CD4-positive, alpha-beta T cell treated with Interleukin-6 for 4 hours (primary cell): ENCODE measurements at places on chromosomes 4 and X.

GRCh38 chrX:110373310-110373709, 14.7 kb downstream of the RTL9 start:
- DNase-seq, result no peak

DNA sequence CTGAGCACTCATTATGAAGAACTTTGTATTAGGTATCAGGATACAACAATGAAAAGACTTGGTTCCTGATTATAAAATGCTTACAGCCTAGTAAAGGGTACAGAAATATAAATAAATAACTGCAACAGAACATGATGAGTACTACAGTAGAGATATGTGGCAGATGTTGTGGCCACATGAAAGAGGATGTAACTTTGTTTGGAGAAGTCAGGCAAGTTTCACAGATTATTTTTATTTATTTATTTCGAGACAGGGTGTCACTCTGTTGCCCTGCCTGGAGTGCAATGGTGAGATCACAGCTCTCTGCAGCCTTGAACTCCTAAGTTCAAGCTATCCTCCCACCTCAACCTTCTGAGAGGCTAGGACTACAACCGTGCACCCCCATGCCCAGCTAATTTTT, 15.8 kb upstream of the UBE2K start:
- no peak for DNase-seq

- DNase-seq, result peak; percentile 47
Observed at GRCh38 chr4:146342600-146343192, 128.4 kb downstream of the REELD1 start.

DNA sequence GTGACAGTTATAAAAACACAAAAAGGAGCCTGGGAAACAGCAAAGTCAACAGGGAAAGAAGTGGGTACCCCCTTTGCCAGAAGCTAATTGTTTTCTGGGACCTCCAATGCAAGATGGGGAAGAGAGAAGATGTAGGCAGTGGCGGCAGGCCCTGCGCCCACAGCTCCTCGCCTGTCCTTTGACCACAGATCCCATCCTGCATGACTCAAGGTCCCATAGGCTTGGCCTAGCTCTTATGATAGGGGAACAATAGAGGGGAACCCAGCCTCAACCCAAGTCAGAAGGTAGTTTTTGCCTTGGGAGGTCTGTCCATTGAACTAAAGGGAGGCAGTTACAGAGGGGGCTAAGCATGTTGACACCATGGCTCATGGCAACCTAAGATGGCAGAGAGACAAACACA, 14.2 kb downstream of the ZMYM3 start:
- DNase-seq, result no peak

DNA sequence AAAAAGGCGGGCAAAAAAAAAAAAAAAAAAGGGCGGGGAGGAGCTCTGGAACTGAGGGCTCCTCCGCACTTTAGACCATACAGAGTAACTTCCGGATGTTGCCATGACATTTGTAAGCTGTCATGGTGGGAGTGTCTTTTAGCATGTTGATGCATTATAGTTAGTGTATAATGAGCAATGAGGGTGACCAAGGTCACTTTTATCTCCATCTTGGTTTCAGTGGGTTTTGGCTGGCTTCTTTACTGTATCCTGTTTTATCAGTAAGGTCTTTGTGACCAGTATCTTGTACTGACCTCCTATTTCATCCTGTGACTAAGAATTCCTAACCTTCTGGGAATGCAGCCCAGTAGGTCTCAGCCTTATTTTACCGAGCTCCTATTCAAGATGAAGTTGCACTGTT, 193.4 kb downstream of the UGT8 start:
- DNase-seq, result no peak

GRCh38 chrX:150856101-150856500, 42.4 kb downstream of the CD99L2 start:
- no peak for DNase-seq

DNA sequence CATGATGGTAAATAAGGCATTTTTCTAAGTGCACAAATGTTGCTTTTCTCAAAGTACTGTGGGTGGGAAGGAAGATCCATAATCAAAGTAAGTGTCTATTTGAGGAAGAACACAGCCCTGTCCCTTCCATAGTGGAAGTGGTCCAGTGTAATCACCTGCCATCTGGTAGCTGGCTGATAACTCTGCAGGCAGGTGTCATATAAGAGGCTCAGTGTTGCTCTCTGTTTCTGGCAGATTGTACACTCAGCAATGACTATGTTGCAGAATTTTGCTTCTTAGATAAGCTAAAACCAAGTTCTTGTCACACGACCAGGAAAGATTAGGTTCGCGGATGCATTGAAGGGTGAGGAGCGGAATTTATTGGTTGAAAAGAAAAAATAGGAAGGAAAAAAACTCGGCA, 20.9 kb downstream of the SAGE1 start:
- no peak for DNase-seq

- DNase-seq, result no peak
Observed at GRCh38 chr4:188783175-188783574, 643.9 kb downstream of the TRIML1 start.

DNA sequence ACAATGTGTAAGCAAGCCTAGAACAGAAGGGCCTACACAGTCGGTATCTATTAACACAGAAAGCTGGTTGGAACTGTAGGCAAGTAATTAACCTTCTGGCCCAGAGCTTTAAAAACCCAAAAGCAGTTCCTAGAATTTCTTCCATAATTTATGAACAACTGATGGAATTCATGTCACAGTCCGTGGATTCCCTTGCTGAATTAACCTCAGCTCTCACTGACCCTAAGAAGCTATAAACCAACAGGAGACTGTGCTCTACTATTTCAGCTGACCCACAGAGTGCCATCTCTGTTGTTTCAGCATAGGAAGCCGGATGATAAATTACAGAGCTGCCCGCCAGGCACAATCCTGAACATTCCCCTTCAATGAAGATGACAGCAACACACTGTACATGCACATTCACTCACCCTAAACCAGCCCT, 157.3 kb downstream of the PRDM5 start:
- no peak for DNase-seq

DNA sequence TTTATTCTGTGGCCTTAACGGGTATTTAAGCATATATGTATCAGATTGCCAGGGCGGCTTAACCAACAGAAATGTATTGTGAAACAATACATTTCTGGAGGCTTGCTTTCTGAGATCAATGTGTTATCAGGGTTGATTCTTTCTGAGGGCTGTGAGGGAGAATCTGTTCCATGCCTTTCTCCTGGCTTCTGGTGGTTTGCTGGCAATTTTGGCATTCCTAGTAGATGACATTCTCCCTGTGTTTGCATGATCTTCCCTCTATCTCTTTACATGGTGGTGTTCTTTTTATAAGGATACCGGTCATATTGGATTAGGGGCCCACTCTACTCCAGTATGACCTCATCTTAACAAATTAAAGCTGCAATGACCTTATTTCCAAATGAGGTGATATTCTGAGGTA, 16.9 kb upstream of the CEP135 start:
- DNase-seq, result no peak

GRCh38 chr4:881709-882108, 50.4 kb downstream of the GAK start:
- DNase-seq, result no peak

DNA sequence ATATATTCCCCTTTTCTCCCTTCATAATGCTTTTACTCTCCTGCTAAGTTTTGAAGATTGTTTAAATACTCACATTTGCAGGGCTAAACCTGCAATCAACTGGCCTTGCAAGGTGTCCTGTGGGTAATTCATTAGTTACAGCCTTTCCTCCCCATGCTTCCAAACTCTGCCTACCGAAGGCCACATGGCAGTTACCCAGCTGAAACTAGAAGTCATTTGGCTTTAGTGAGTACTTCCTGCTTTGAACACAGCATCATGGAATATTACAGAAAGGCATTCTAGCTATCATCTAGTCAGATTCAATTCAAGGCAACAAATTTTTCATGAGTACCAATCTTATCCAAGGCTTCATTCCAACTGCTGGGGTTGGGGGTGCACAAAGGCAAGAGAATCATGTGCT, 55.6 kb downstream of the SRPX start:
- DNase-seq, result no peak

- no peak for DNase-seq
Observed at GRCh38 chr4:8221476-8221875, 22.4 kb downstream of the SH3TC1 start.

- peak; percentile 72 for DNase-seq
Observed at GRCh38 chr4:38177035-38177546, 216.9 kb downstream of the PTTG2 start.
